Keratinocyte (primary cell): ENCODE measurements at places on chromosomes 2 and 18. TPM values are rescaled to one million over a fixed set of nuclear protein-coding genes. Genes with fewer than 3 reads are reported as not detected.

GAREM2 gene
- 0.03 to 0.17 TPM (median 0.06 TPM) in 3 replicates for polyA plus RNA-seq

- no peaks in the 10 kb centered on the region for H3K36me3 ChIP-seq
- no peak overlapping the region for H3K4me3 ChIP-seq
- no peak overlapping the region for H3K27ac ChIP-seq
- no peak for DNase-seq
- H3K4me1 ChIP-seq, result peaks cover 7% of the 10 kb centered on the region
These were observed 31.0 kb upstream of the GALR1 start for GRCh38 chr18:77218642-77219041.

DNA sequence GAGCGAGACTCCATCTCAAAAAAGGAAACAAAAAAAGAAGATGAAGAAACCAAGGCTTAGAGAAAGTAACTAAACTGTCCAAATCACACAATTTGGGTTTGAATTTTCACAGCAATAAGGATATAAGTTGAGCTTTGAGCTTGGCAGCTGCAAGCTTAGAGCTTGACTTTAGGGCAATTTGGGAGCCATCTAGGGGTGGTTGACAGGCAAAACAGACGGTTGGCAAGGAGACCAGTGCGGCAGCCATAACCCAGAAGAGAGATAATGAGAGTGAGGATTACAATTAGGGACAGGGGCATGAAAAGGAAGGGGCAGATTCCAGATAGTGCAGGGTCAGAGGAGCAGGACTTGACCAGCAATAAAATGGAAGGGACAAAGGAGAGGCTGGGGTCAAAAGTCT lies 382.2 kb upstream of the HNRNPA3 start:
- H3K36me3 ChIP-seq, result no peaks in the 10 kb centered on the region
- DNase-seq, result no peak
- H3K27me3 ChIP-seq, result no peaks in the 10 kb centered on the region
- no peak overlapping the region for H3K27ac ChIP-seq
- no peak overlapping the region for H3K4me3 ChIP-seq

GRCh38 chr2:158598862-158599517 lies 142.2 kb downstream of the PKP4 start:
- peaks cover 39% of the 10 kb centered on the region for H3K4me1 ChIP-seq
- H3K27ac ChIP-seq, result peak overlapping the region; percentile 88
- DNase-seq, result no peak
- H3K36me3 ChIP-seq, result no peaks in the 10 kb centered on the region
- H3K4me3 ChIP-seq, result no peak overlapping the region

DNA sequence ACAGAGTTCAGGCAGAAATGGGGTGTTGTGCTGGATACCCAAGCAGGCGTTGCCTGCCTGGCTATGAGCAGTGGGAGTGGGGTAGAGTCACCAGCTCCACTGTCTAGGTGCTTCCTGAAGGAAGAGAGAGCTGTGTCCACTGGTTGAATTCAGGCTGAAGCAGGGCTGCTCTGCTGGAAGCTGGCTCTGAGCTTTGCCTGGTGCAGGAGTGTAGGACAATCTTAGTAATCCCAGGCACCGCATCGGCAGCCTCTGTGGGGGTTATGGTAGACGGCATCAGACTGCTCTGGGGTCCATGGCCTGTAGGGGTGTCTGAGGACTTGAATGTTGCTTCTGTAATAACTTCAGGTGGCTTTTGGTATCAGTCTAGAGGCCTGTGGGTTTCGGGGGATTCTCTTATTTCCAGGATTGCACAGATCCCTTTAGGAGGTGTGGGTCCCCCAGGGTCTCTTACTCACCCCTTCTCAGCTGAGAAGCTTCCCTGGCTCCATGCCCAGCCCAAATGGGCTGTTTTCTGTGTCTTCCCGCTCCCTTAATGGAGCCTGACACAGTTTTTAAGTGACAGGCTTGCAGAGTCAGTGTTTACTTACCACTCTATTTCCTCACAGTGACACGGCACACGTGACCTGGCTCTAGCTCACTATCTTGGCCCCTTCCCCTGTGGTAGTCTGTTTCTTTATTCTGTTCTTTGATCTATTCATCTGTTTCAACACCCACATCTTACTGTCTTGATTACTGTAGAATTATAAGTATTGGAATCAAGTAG lies 644.3 kb downstream of the CBLN2 start:
- no peak overlapping the region for H3K27ac ChIP-seq
- H3K4me1 ChIP-seq, result no peaks in the 10 kb centered on the region
- DNase-seq, result no peak

GRCh38 chr2:96158554-96158940 lies 13.3 kb upstream of the DUSP2 start:
- H3K36me3 ChIP-seq, result no peaks in the 10 kb centered on the region
- H3K4me3 ChIP-seq, result no peak overlapping the region
- DNase-seq, result no peak
